Cardiac fibroblast (primary cell): ENCODE measurements at places on chromosomes 12 and 14.

DNA sequence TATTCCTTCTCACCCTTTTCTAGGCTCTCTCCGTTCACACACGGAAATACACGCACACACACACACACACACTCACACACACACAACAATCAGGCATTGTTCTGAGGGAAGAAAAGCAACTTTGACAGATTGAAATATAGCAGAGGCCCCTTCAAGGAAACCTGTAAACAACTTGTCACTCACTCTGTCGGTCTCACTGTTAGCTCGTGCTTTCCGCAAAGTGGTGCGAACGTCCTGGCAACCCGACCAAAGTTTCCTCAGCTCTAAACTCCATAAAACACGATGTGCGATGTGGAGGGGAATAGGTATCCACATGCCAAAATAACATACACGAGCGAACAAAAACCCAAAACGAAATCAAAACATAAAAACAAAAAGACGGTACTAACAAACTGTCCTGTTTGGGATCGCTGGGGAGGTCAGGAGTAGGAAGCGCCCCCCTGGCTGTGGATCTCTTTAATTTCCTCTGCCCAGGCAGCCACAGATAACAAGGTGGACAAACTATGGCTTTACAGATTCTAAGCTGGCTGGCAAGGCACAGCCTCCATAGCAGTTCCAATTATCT is 822 bp upstream of the SOX5 start:
- DNase-seq: peak; percentile 32

DNA sequence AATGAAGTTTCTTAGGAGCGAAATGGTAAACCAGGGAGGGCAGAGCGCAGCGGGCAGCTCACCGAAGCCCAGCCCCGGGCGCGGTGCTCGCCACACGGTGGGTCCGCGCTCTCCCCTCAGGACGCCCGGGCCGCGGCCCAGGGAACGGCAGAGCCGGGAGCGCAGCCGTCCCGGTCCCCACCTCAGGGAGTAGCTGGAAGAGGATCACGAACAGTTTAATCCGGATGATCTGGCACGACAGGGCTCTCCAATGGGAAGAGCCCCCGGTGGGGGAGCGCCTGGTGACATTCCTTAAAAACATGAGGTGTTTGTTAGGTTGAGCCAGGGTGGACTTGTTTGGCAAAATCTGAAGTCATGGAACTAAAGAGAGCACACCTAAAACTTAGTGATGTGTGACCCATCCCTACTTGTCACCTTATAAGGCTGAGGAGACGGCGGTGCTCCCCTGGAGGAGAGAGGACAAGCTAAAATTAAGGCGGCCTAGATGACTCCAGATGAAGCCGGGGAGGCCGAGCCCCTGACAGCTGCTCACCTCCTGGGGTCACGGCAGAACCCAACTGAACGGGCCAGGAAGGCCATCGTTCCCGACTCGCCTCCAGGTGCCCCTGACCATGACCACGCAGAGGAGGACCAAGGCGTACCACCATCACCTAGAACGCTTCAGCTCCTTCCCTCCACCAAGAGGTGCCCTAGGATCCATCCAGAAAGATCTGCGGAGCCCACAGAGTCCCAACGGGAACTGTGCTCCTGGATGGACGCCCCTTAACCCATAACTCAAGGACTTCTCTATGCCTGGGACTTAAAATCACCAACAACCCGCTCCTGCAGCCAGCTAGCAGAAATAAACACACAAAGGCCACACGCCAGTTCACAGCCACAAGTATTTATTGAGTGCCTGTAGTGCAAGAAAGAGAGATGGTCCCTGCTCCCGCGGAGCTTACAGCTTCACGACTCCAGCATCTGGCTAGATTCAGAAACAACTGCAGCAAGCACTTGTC is 866 bp upstream of the PITPNM2 start:
- DNase-seq: no peak

GRCh38 chr12:12008232-12008850 is 62.4 kb upstream of the BCL2L14 start:
- no peak for DNase-seq

DNA sequence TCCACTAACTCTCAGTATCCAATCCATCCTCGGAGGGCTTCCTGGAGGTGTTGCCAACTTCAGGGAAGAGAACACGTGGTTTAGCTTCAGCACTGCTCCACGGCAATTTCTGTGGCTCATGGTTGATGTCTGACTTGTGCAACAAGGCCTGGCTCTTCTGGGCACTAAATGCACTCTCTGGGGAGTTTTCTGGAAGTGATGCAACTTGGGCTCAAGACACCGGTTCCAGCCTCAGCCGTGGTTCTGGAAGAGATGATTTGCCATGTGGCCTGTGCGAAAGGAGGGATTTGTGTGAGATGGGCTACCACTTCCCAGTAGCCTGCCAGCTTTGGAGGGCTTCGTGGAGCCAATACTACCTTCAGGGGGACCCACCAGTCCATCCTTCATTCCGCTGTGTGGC is 118.6 kb upstream of the RTL1 start:
- no peak for DNase-seq

DNA sequence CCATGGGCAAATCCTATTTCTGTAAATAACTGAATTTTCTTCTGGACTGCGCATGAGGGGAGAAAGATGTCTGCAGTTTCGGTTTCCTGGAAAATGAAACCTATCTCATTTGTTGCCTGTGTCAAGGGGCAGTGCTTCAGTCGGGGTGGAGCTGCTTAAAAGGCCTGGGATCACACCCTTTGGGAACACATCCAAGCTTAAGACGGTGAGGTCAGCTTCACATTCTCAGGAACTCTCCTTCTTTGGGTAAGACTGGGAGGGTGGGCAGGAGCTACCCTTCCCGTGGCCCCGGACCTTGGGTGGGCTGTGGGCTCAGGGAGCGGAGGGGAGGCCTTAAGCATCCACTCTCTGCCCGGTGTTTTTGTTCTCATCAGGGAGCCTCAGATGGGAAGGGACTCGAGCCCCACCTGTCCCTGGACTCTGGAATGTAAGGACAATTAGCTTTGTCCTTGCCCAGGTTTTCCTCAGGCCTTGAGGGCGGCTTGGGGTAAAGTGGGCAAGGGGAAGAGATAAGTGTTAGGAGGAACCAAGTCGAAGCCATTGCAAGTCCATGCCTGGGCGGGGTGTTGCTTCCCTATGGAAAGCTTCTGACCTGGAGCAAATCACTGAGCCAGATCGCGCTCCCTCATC is at the start of gene IFI27:
Gene IFI27, plus strand, starts transcription at position 185 of the 630 bp plus-strand sequence.
- DNase-seq: peak; percentile 94

DNA sequence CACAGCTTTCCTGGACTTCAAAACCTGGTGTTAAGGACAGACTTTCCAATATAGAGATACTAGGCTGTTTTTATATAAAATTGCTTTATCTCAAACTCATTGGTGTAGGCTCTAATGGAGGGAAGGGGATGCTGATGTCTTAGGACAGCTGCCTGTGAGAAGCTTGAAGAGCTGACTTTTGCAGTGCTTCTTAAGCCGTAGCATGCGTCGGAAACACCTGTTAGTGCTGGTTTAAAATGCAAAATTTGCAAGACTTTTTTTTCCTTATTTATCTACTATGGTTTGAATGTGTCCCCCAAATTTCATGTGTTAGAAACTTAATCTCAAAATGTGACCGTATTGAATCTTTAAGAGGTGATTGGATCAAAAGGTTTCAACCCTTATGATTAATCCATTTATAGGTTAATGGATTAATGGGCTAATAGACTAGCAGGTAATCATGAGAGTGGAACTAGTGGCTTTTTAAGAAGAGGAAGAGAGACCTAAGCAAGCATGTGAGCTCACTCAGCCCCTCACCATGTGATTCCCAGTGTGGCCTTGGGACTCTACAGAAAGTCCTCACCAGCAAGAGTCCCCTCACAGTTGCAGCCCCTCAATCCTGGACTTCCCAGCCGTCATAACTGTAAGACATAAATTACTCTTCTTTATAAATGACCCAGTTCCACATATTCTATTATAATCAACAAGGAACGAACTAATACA is 60.9 kb upstream of the FUT8 start:
- DNase-seq: no peak

- no peak for DNase-seq
Observed at GRCh38 chr14:102625564-102626296, 33.3 kb downstream of the RCOR1 start.

GRCh38 chr12:106226884-106227640 is 20.8 kb downstream of the CKAP4 start:
- DNase-seq: peak; percentile 81

DNA sequence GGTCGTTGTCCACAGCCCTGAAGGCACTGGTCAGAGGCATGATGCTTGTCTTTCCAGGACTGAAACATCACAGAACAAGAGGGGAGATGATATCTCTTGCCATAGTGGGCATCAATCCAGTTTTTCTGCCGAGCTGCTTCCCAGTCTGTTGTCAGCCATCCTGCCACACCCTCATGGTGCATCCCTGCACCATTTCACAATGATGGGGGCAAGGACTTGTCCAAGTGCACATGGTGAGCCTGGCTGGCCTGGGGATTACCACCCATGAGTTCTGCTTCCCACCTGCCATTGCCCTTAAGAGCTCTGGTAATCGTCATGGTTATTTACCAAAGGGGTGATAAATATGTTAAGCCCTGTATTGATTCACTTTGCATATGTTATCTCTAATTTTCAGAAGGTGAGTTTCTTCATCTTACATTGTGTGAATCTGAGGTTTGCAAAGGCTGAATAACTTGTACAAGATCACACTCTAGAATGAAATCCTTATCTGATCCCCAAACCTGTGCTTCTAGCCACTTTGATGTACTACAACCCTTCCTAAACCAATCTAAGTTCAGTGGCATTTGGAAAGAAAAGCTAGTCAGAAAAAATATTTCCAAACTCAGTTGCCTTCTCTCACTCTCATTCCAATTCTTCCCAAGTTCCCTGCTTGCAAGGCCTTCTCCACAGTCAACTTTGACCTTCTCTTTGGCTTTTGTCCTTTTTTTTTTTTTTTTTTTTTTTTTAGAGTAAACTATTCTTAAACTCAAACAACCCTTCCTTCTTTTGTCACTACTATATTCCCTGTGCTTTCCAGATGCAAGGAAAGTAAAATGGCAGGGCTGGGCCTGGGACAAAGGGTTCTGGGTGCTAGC is 2.3 kb downstream of the AVIL start:
- DNase-seq: no peak

DNA sequence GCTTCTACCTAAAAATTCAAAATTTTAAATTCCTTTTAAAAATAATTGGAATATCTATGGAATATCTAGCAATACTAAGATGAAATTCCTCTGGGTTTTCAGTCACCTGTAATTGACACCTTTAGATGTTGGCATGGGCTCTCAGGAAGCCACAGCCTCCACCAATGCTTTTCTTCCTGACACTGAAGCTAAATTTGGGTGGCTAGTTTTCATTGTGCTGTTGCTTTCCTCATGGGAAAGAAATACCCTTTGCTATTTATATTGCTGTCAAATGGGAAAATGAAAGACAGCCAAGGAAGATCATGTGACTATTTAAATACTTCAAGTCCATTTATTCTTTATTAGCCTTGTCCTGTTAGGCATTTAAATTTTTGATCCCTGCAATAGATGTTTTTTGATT is 313.0 kb downstream of the NAV3 start:
- no peak for DNase-seq

GRCh38 chr12:94404854-94405253 is 54.8 kb downstream of the CEP83 start:
- no peak for DNase-seq

GRCh38 chr14:93266127-93266526 is 59.1 kb downstream of the UBR7 start:
- DNase-seq: no peak

DNA sequence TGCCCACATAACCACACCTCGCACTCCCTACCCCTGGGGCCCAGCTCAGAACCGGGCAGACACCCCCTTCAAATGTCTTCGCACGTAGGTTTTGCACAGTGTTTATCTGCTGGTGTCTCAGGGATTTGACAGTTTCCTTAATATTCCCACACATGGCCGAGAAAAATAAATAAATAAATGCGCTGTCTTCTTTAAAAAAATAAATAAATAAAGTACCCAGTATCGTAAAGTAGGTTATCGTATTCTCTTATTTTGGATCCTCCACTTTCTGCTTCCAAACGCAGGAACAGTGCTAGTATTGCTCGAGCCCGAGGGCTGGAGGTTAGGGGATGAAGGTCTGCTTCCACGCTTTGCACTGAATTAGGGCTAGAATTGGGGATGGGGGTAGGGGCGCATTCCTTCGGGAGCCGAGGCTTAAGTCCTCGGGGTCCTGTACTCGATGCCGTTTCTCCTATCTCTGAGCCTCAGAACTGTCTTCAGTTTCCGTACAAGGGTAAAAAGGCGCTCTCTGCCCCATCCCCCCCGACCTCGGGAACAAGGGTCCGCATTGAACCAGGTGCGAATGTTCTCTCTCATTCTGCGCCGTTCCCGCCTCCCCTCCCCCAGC is 710 bp upstream of the FOS start:
- DNase-seq: no peak

- DNase-seq: peak; percentile 49
Observed at GRCh38 chr14:100078997-100079725, 13.9 kb downstream of the EVL start.

GRCh38 chr12:51812871-51813270 is 35.6 kb downstream of the FIGNL2 start:
- DNase-seq: no peak

DNA sequence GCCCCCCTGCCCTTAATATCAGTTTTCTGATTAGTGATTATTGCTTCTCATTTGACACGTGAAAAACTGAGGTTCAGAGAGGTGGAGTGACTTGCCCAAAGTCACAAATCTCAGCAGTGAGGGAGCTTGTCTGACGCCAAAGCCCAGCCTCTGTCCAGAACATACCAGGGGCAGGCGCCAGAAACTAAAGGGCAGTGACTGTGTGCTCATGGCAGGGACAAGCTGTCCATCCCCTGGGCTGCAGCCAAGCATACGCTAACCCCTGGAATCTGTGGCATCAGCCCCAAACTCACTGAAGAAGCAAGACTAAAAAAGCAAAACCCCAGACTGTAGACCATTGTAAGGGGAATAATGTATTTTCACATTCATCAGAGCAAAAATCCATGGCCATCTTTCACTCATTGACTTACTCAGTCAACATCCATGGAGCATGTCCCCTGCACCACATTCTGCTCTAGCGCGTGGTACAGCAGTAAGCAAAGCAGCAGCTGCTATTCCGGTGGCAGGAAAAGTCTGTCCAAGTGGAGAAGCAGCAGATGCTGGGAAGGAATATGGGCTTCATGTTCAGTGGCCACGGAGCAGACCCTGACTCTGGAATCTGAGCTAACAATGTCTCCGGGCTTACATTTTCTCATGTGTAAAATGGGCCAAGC is 1.5 kb upstream of the SERPINA4 start:
- DNase-seq: no peak

GRCh38 chr14:96221841-96222240 is 17.2 kb downstream of the BDKRB2 start:
- DNase-seq: no peak

DNA sequence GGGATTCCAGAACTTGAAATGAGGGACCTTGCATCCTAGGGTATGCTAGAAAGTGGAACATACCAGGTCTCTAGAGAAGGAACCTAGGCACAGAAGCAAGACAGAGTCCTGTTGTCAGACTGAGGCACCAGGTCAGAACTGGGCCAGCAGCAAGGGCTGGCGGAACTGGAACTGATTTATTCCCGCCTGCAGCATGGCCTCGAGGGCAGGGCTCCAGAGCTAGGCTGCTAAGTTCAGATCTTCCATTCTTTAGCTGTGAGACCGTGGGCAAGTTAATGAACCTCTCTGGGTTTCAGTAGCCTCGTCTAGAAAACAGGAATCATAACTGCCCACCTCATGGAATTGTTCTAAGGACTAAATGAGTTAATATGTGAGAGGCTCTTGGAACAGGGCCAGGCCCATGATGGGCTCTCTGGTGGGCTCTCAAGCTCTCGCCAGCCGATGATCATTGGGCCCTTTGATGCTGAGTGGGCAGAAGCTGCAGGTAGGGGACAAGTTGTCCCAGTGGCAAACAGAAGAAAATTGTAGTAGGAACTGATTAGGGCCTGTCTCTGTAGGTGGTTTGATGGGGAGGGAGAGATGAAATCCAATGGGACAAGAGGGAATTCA is 199.8 kb downstream of the ZFP36L1 start:
- DNase-seq: no peak

- no peak for DNase-seq
Observed at GRCh38 chr12:105352052-105352451, 21.6 kb downstream of the C12orf75 start.
